ENCODE measurements at places on chromosomes 16 and 17. TPM values are rescaled to one million over a fixed set of nuclear protein-coding genes. Genes with fewer than 3 reads are reported as not detected.

GRCh38 chr16:57653936-57654335 lies 14.2 kb upstream of the ADGRG3 start:
- peak; percentile 79 for DNase-seq

GRCh38 chr17:65052585-65052984 lies 4.0 kb downstream of the GNA13 start:
- no peak for DNase-seq

Gene MYH3
- 3.0 TPM for total RNA-seq

DNA sequence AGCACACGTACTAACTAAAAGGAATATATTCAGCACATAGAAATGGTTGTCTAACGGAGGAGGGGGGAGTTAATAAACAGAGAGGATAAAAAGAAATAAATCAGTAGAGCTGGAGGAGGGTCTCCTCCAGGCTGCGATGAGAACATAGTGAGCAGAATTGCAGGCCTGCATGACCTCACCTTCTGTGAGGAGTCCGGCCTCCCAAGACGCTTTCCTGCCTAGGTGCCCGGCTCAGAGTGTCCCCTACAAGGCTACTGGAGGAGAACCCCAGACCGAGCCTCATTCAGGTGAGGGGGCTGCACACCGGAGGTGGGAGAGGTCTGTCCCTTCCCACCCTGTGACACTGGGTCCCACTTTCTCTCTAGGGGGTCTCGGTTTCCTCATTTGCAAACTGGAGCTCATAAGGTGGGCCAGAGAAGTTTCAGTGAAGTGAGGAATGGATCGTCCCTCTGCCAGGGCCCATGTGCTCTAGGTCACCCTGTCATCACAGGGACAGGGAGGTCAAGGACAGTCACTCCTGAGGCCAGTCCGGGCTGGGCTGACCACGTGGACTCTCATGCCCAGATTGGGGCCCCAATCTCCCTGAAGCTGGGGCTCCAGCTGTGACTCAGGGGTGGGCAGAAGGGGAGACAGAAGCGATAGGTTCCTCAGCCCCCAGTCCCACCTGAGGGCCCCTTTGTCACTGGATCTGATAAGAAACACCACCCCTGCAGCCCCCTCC lies 3.3 kb upstream of the HBM start:
- no peak for DNase-seq

Gene ZNF385C
- 0.30 TPM for total RNA-seq

DNA sequence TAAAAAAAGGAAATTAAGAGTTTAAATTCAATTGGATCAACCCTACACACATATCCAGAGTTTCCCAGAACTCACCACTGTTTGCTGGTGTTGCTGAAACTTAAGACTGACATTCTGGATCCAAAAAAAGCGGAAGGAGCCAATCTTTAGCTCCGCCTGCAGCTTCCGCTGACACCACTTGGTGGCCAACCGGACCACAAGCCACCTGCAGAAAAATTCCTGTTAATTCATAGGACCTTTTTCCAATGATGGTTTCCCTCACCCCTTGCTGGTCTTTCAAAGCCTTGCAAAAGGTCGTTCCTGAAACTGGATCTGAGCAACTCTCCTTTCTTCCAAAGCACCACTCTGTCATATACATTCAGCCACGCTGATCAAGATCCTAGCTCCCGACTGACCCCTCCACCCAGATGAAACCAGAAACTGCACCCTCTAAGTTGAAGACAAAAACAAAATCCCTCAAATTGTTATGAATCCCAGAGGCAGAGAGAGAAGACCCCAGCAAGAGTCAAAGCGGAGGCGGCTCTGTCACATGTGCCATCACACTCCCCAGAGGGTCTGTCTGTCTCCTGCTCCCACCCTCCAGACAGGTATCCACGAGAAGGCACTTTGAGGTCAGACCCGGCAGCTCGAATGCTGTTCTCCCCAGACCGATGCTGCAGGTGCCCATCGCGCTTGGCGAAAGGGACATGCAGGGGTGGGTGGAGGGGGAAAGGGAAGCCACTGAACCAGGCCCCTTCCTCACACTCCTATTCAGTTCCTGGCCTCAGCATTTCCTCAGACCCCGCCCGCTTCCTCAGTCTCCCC lies 773 bp downstream of the BLTP2 start:
- peak; percentile 77 for DNase-seq

GRCh38 chr17:72572604-72573491 lies 452.0 kb downstream of the SOX9 start:
- DNase-seq = no peak

- DNase-seq = peak; percentile 36
Measured at GRCh38 chr17:82039695-82040299, 2.3 kb upstream of the DCXR start.

DNA sequence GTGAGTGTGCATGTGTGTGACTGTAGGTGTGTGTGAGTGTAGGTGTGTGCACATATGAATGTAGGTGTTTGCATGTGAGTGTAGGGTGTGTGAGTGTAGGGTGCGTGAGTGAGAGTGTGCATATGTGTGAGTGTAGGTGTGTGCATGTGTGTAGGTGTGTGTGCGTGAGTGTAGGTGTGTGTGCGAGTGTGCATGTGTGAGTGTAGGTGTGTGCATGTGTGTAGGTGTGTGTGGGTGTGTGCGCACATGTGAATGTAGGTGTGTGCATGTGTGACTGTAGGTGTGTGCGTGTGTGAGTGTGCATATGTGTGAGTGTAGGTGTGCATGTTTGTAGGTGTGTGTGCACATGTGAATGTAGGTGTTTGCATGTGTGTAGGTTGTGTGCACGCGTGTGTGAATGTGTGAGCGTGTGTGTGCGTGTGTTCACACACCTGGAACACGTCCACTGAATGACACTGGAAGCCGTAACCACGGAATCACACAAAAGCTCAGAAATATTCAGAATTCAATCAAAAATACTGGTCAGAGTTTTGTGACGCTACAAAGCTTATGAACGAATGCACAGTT lies 30.6 kb downstream of the MRM3 start:
- no peak for DNase-seq

Gene KRTAP3-1
- not detected for total RNA-seq

GRCh38 chr17:68807998-68808772 lies 147.0 kb downstream of the ABCA8 start:
- DNase-seq = no peak

DNA sequence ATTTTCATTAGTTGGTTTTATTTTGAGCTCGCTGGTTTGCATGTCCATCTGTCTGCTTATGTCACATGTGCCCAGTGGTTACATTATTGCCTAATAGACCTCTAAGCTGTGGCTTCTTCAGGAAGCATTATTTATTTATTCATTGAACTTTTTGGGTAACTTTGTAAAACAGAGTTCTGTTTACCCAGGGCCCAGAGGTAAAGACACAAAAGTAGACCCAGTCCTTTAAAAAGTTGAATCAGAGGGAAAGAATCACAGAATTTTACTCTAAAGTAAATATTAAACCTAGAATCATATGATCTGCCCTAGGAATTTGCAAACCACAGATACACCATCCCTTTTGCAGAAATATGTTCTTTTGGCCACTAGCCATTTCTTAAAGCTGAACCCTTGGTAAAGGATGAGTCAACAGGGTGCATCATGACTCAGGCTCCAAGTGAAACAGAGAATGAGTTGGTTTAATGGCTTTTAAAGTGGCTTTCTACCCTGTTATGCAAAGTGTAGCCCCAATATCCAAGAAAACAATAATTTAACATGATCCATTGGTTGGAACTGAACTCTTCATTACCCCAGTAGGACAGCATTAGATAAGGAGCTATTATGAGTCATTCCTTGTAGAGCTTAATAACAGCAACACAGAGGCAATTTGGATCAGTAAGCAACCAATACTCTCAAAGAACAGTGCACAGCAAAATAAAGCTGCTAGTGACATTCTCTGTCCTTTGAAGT lies 236.3 kb downstream of the KCNJ2 start:
- DNase-seq = no peak

- no peak for DNase-seq
Measured at GRCh38 chr17:68784431-68784830, 170.8 kb downstream of the ABCA8 start.

DNA sequence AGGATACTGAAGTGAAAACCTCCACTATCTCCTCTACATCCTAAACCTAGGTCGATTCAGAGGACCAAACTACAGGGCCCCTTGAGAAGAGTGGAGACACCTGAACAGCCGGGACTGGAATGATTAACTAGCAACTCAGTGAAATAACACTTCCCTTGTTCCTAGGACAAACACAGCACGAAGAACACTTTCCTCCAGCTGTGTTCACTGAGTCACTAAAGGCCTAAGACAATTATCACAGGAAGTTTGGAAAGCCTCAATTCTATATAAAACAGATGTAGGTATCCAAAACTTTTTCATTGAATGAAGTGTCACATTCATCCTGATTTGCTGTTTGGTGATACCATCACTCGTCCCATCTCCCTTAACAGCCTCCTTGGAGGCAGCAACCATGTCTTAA lies 15.5 kb upstream of the CUEDC1 start:
- no peak for DNase-seq

Gene KRT27
- total RNA-seq = 1.4 TPM

Gene BCL6B
- 5.7 TPM for total RNA-seq

DNA sequence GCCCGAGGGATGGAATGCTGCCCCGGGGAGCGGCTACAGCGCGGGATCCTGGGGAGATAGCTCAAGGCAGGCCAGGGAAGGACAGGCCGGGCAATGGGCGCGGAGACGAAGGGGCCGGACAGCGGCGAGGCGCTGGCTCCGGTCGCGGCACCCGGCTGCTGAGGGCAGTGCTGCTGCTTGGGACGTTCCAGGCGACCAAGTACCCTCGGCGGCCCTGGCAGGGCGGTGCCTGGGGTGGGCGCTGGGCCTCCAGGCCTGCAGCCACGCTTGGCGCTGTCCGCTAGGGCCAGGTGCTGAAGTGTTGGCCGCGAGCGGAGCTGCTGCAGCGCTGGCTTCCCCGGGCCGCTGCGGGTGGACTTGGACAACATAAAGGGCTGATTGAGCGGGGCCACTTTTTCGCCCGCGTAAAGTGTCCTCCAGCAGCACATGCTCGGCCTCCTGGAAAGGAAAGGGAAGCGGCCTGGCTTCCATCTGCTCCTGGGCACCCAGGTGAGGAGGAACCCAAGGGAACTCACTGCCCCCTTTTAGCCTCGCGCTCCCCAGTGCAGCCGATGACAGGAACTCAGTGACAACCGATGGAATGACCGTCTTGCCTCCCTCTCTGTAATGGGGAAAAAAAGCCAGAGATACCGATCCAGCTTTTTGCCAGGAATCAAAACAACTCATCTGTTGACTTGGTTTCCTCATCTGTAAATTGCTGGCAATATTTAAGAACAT lies 23.7 kb downstream of the CLEC3A start:
- peak; percentile 93 for DNase-seq

Gene CFAP97D1
- total RNA-seq = not detected

Gene MYH13
- total RNA-seq = 1.0 TPM

Gene ATP5PD
- 183 TPM for total RNA-seq

- DNase-seq = no peak
Measured at GRCh38 chr17:79177877-79178276, 103.3 kb downstream of the ENGASE start.

Gene REXO5
- 4.5 TPM for total RNA-seq

Gene CA5A
- total RNA-seq = 0.11 TPM

Gene SPATA20
- total RNA-seq = 45.2 TPM

DNA sequence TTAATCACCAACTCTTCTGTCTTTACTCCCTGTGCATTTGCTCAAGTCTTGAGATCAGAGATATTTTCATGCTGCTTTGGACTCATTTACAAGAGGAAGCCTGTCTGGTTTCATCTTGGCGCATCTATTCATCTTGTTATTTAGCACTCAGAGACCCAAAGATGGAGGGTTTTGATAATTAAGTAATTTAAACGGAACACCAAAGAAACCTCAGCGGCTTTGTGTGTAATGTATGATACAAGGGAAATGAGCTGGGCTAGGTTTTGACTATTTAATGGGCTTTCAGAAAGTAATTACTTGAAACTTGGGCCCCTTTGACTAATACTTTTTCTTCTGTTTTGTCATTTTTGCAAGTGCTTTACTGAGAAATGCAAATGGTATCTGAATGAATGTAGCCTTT lies 66.2 kb upstream of the CACNG3 start:
- DNase-seq = no peak

Gene RAB34
- total RNA-seq = 70.5 TPM
